Kasumi-1 (cell line): ENCODE measurements at places on chromosomes 4 and X.

GRCh38 chrX:69124108-69124507, 41.1 kb downstream of the PJA1 start:
- DNase-seq: no peak

GRCh38 chrX:68490644-68491043, 8.2 kb upstream of the YIPF6 start:
- no peak for DNase-seq

GRCh38 chrX:41824551-41824950, 98.8 kb downstream of the CASK start:
- DNase-seq: no peak

DNA sequence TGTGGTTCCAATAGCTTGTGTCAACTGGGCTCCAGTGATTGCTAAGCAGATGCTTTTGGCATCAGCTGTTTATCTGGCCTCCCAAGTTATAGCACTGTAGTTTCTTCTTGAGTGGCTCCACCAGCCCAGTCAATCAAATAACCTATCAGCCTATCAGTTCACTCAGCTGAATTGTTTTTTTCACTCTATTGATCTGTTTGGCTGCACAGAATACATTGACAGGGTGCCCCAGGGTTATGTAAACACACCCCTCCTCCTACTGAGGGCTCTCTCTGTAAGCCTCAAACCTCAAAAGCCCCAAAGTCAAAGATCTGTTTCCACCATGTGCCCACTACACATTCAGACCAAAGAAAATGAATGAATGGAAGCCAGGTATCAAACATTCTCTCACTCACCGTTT, 214.0 kb downstream of the HS6ST2 start:
- DNase-seq: no peak
